Fibroblast of lung (primary cell): ENCODE measurements at places on chromosomes 12 and 14. TPM values are rescaled to one million over a fixed set of nuclear protein-coding genes. Genes with fewer than 3 reads are reported as not detected.
A peak's percentile ranks its signal among the peaks of the same experiment; 100 is the strongest.

RDH5 gene
- total RNA-seq: 12.1 and 49.2 TPM in 2 replicates

RPL10L gene
- total RNA-seq: not detected in 2 replicates

GRCh38 chr12:42798811-42799438, 209.4 kb upstream of the PRICKLE1 start:
- DNase-seq: peak; percentile 33

- DNase-seq: peak; percentile 94
Observed at GRCh38 chr14:100030452-100031153, 34.6 kb upstream of the EVL start.

DNA sequence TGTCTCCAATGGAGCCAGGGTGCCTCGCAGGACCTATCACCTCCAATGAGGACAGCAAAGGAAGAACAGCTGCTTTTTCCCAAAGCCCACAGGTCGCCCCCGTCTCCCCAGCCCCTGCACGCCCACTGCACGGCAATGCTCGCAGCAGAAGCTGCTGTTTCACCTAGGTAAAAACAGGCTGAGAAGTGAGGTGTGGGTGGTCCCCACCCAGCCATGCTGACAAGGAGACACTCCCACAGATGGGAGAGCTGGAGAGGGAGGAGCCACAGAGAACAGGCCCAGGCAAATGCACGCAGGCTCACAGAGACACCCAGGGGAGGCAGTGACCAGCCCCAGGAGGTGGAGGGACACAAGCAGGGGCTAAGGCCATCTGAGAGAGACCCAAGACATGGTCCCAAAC, 10.4 kb downstream of the CFAP73 start:
- no peak for DNase-seq

GRCh38 chr12:132374612-132375445, 45.4 kb upstream of the GALNT9 start:
- DNase-seq: no peak

GRCh38 chr14:92969871-92970270, 46.9 kb downstream of the CHGA start:
- no peak for DNase-seq

DNA sequence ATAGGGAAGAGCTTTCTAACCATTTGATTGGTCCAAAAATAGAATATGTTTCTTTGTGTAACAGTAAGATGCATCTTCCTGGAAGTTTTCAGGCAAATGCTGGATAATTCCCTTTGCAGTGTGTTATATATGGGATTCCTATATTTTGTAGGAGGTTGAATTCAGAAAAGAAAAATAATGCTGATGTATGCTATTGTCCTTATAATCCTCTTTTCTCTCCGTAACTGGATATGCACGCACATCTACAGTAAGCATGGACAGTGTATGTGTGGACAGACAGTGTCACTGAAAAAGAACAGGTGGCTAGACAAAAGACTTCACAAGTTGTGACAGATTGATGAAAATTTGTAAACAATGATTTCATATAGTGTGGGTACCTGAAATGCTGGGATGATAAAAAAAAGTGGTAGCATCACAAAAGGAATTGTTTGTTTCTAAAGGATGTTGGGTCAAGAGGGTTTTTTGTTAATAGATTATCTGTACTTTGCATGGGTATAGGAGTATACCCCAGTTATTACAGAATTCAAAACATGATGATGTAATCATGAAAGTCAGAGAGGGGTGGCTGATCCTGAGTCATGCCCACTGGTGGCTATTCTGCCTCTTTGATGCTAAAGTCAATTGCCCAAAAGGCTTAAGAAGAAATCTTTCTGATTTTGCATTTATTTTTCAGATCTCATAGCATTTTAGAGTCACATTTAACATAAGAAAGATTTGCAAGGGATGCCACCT, 160.7 kb upstream of the TMTC1 start:
- no peak for DNase-seq
